Activated CD4-positive, alpha-beta T cell treated with anti-CD3 and anti-CD28 coated beads, Interleukin-2, Interleukin-4, amounts not matched to agents 100 ng/mL and 50 ng/mL, durations not matched to agents 16 hours and 8 hours (primary cell): ENCODE measurements at places on chromosomes 12 and 14.
A peak's percentile ranks its signal among the peaks of the same experiment; 100 is the strongest.

- DNase-seq = peak; percentile 63
These were observed 1.4 kb downstream of the ACTN1 start for GRCh38 chr14:68977718-68978171.

DNA sequence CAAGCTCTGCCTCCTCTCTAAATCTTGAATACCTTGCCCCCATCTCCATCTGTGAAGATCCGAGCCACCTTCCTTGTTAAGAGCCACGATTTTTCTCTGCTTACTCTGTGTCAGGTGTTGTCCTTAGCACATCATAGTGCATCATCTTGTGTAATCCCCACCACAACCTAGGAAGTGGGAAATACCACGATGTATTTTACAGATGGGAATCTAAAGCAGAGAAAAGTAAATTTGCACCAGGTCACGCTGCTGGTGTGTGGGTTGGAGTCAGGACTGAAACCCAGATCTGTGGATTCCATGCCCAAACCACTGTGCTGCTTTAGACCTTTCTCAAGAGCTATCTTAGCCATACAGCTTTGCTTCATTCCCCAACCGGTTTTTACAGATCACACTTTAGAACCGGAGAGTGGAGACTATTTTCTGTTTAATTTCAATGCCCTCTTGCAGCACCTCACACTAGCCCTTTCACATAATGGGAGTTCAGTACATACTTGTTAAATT, 94.6 kb downstream of the PPM1A start:
- DNase-seq = no peak

DNA sequence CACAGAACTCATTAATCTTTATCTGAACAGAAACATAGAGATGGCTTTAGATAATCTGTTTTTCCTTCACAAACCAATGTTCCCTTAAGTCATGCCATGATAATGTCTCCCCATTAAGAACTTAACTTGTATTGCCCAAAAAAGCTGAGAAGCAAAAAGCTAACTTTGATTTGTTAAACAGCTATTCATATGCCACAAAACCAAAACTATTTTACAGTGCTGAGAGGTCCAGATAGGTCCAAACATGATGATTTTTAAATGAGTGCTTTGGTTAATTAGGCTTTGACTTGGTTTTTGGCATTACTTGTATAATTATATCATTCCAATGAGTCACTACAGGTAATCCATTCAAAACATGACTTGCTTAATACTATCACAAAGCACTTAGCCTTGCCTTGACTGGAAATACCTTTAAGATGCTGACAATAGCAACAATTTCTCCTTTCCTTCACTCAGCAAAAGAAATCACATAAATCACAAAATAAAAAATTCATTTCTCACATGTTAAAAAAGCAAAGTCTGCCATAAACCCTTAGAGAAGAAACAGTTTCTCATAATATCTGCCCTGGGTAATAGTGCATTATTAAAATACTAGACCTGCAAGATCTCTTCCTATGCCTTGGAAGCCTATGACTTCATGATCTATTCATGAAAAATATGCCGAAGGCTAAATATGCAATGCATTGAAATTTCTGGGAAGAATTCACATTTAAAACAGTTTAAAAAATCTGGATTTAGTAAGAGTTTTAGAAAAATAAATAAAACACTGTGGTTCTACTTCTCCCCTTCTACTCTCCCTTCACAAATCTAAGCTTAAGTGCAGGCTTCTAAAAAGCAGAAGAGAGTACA, 52.0 kb upstream of the SAV1 start:
- DNase-seq = no peak

DNA sequence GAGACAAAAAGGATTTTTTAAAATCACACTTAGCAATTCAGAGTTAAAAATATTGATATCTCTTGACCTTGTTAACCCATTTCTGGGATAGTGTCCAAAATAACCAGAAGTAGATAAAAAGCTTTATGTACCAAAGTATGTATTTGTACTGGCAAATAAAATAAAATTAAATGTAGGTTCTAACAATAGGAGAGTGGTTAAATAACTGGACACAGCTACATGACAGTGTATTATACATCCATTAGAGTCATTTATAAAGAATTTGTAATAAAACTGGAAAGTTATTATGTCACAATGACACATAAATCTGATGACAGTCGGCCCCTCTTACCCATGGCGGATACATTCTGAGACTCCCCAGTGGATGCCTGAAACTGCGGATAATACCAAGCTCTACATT, 34.0 kb downstream of the BMAL2 start:
- DNase-seq = no peak

- no peak for DNase-seq
These were observed 166.1 kb upstream of the KITLG start for GRCh38 chr12:88746386-88746785.

DNA sequence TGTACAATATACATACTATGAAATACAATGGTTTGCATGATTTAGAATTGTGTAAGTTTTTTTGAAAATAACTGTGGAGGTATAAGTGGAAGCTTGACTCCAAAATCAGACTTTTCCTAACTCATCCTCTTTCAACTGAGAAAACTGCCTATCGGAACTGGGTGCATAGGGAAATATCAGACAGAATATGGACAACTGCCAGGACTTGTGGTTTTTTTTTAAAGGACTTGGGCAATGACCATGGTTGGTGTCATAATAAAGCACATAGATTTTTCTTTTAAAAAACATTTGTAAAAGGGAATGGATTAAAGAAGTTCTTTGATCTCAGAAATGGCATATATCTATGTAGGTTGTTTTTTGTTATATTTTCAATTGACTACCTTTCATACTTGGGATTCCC, 53.3 kb upstream of the LRRK2 start:
- no peak for DNase-seq

DNA sequence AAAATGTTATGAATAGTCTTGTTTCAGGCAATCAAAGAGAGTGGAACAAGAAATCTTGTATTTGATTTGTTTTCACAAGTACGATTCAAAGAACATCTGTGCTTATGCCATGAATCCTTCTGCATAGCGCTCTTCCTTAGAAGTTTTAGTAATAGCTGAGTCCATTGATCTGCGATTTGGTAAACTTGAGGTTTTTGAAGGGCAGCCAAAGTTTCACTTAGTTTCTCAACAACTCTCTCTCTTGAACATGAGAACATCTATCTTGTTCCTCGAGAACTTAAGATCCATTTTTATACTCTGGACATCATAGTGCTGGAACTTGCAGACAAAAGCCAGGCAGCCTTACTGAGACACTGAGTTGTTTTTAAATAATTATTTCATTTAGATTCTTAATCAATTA, 96.2 kb upstream of the USP15 start:
- no peak for DNase-seq

DNA sequence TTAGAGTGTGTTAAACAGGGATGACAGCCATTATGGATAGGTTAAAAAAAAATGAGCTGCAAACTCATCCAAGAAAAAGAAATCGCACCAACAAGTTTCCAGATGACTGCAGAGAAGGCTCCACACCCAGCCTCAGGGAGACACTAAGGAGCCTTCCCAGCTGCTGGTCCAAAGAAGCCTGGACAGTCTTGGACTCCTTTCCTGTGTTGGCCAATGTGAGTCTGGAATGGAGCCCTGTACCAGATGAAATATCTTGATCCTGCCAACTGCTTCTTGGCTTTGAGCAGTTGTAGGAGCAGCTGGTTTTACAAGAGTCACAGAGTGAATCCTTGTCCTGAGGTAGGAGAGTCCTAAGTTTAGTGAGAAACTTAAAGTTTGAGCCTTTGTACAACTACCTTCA, 44.5 kb downstream of the SLC38A1 start:
- DNase-seq = no peak

DNA sequence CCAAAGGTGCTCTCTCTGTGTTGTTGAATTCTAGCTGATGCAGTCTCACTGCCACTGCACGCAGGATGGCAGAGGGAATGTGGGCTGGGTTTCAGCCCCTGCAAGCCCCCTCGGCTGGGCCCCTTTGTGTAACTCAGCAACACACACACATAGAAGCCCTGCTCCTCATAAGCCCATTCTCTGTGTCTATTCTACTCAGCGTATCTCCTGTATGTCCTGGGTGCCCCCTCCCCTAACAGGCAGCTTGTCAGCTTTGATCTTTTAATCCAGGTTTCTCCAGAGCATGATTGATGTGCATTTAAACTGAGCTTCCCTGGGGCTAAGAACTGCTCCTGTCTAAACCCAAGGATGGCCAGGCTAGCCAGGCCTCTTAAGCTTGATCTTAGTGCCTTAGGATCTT, 43.0 kb downstream of the SRRM4 start:
- DNase-seq = no peak

GRCh38 chr12:11753150-11753499, 103.7 kb downstream of the ETV6 start:
- DNase-seq = no peak

DNA sequence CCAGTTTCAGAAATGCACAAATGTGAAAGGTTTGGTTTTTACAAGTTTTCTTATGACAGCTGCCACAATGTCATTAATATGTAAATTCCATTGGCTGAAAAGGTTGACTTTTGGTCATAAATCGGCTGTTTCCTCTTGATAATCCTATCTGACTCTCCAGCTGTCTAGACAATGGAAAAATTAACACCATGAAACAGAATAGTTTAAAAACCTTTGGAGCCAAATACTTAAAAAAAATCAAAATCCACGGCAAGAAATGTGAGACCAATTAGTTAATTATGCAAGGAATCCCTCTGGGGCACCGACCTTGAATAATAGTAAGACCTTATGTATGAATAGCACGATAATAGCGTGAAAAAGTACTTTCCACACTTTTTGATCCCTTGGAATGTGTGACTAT, 138.0 kb downstream of the ZNF664 start:
- DNase-seq = no peak

GRCh38 chr12:11648514-11649412, 711 bp upstream of the ETV6 start:
- DNase-seq = peak; percentile 66

- DNase-seq = no peak
These were observed 174.4 kb upstream of the RPH3A start for GRCh38 chr12:112617153-112617505.

GRCh38 chr12:52704464-52704863, 1.1 kb upstream of the KRT77 start:
- no peak for DNase-seq

GRCh38 chr12:29242921-29243431, 93.9 kb downstream of the FAR2 start:
- DNase-seq = no peak

DNA sequence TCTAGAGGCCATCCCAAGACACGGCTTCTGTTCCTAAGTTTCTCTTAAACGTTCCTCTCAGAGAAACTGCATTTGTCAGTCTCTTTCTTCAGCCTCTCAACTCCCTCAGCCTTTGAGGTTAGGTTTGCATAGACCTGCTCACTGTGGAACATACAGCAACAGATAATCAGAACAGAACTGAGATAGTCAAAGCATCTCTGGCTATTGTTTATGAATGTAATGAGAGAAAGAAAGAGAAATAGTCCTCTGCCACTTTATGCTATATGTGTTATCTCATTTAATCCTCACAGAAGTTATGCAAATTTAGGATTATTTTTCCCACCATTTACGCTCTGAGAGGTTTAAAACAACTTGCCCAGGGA, 190.6 kb downstream of the PHLDA1 start:
- no peak for DNase-seq

DNA sequence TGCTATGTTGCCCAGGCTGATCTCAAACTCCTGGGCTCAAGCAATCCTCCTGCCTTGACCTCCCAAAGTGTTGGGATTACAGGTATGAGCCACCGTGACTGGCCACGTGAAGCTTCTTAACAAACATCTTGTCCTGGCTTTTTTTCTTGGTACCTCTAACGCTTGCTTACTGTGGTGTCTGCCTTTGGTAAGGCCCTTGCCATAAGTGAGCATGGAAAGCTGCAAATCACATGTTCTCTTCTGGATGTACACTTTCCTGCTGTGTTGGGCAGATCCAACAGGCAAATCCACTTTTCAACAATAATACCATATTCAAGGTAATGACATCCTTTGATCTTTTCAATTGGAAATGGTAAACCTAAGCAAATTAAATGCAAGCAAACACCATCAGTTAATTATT, 54.6 kb downstream of the ARF6 start:
- DNase-seq = no peak

- peak; percentile 8 for DNase-seq
These were observed 25.8 kb upstream of the TMCC3 start for GRCh38 chr12:94676031-94676641.

DNA sequence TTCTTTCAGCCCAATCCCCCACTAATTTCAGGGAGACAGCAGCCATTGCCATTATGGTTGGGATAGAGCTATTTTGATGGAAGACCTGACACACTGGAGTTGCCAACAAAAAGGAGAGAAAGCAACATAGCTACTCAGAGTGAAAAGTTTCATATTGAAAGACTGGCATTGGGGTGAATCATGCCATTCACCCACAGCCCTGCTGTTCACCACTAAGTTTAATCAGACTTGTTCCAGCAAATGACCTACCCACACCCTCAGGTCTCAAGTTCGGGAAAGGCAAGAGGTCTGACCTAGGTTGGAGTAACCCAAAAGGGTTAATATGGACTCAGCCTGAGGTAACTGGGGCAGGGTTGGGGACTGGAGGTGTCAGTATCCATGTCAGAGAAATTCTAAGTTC, 169.2 kb downstream of the PAWR start:
- no peak for DNase-seq

DNA sequence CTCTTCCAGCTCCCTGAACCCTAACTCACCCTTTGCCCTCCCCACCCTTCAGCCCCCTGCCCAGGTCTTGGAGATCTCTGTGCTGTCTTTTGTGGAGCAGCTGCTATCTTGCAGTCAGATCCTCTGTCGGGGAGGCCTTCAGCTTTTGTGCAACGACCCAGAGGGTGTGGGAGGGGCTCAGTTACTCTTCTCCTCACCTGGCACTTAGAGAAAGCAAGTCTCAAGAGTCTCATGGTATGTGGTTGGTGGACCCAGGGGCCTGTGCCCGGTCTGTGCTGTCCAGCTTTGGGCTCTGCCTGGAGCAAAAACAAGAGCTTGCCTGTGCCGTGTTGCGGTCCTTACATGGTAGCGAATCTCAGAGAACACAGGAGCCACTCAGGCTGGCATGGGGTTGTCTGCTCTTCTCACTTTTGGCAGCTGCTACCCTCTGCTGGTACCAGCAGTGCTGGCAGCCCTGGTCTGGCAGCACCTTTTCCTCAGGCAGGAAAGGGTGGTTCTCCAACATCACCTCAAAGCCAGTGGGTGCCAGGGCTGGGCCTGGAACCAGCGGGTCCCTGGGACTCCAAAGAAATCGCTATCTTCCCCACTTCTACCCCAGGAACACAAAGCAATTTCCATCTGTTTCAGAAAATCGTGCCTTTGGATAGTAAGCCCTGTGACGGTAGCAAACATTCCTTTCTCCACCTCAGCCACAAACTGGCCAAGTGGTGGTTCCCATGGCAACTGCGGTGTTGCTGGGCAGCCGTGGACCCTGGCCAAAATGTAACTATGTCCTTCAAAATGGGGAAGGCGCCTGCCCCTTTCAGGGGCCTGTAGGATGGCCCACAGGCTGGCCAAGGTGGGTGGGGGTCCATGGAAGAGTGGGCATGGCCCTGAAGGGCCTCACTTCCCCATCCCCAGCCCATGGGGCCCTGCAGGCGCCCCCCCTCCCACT, 90.0 kb downstream of the RIN3 start:
- DNase-seq = peak; percentile 22
